ENCODE measurements at places on chromosomes 2 and 18.

DNA sequence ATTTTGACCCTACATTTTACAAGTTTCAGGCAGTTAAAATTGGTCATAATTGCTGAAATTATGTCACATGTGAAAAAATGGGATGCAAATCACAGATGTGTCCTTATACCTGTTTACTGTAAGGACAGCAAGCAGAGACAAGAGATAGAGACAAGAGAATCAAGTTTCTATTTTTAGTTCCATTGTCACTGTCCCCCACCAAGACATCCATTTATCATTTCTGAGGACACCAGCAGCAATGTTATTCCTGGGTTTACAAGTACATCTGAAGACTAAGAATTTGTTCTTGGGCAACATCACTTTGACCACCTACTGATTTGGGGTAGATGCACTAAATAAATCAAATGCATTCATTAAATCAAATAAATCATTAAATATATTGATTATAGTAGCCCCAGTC lies 1111.7 kb downstream of the DPP10 start:
- no peak for DNase-seq

DNA sequence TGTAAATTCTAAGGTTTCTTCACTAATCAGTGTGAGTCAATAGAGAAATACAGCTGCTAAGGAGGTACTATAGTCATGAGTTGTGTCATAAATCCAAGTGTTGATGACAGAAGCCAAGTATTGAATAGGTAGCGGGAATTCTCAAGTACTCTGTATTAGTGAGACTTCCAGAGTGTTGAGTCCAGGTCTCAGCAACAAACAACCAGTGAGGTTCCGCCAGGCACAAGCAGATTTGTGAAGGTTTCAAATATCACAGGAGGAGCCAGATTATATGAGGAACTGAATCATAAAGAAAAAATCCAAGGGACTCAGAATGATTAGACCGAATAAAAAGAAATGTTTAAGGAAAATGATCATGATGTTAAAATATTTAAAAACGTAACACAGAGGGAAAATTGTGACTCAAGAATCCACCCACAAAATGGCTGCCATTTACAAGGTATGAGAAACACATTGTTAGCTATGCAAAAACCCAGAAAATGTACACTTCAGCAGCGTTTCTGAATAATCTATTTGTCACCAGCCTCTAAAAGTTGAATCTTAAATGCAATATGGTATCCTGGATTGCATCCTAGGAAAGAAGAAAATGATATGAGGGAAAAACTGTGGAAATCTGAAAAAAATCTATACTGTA lies 27.3 kb upstream of the EVA1A start:
- DNase-seq = no peak

DNA sequence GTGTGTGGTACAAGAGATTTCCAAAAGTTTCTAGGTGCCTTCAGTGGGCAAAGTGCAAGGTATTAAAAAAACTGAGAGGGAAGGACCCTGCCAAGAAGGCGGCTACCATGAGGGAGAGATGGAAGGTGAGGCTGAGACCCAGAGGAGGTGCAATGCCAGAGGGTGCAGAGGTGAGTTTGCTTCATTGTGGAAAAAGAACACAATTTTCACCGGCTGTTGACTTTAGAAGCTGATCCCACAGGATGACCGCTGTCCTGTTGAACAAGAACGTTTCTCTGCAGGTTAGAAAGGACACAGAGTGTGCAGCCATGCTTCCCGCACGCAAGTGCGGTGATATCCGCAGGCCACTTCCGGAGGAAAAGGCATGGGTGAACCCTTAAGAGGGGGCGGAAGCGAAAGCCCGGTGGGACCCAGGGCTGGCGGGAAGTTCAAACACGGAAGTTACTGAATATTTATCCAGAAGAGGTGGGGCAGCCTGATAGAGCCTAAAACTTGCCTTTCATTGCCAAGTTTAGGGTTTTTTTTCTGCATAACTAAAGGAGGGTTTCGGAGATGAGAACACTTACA lies 16.6 kb downstream of the SP110 start:
- no peak for DNase-seq

DNA sequence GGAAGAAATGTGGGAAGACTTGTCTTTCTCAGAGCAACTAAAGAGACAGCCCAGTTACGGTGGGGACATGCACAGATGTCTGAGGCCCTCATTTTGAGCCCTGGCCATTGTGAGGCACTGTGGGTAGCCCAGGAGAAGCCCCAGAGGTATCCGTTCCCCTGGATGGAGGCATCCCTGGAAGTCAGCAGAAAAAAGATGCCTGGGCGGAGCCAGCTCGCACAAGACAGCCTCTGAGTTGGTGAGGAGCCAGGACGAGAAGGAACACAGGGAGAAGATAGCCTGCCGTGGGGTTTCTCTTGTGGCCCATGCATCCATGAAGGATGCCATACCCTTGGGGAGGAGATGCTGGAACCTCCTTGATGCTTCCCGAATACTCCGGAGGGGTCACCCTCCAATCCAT lies 56.9 kb upstream of the SEMA4C start:
- DNase-seq = no peak

All from suprapubic skin (tissue), 4 donors.